Activated naive CD8-positive, alpha-beta T cell treated with anti-CD3 and anti-CD28 coated beads, Interleukin-2, amount 50 U/mL, for 16 hours (primary cell): ENCODE measurements at places on chromosomes 6 and 20.

DNA sequence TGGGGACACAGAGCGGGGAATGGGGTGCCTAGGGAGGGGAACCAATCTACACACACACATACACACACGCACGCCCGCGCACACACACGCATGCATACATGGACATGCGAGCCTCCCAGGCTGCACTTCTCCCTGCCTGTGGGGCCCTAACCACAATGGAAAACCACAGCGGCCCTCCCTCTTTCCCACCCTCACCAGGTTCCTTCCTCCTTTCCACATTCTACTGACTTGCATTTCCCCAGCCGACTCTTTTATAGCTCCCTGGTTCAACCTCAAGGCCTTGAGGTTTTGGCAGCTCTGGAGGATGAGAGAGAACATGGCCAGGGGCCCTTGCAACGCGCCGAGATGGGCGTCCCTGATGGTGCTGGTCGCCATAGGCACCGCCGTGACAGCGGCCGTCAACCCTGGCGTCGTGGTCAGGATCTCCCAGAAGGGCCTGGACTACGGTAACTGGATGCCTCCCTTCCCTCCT is at the start of gene BPI:
Gene BPI (plus strand): TSS at position 249 of the 472 bp plus-strand sequence. CDS start 68 bp downstream, at position 317.
- DNase-seq, result no peak

DNA sequence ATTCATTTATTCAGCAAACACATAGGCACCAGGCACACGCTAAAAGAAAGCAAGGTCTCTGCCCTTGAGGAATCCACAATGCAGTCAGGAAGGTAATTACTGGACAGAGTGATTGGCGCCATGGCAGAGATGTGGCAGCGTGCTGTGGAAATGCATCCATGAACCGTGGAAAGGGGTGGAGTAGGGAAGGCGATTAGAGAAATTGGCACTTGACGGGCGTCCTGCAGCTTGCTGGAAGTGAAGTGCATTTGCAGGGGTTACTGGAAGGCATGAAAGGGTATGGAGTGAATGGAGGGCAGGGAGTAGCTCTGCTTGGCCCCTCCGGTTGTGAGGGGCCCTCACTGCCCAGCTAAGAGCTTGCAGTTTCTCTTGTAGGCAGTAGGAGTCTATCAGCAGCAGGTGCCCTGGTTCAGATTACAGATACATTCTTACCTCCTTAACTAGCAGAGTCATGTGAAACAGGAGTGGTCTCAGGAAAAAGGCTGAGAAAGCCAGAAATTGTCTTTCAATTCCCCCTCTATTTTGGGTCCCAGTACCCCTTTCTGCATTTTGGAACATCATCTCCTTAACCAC is 122.5 kb upstream of the TIAM2 start:
- no peak for DNase-seq

- no peak for DNase-seq
These were observed 17.6 kb upstream of the PYGB start for GRCh38 chr20:25230166-25230831.

- no peak for DNase-seq
These were observed 571 bp upstream of the FOXC1 start for GRCh38 chr6:1609041-1609647.

DNA sequence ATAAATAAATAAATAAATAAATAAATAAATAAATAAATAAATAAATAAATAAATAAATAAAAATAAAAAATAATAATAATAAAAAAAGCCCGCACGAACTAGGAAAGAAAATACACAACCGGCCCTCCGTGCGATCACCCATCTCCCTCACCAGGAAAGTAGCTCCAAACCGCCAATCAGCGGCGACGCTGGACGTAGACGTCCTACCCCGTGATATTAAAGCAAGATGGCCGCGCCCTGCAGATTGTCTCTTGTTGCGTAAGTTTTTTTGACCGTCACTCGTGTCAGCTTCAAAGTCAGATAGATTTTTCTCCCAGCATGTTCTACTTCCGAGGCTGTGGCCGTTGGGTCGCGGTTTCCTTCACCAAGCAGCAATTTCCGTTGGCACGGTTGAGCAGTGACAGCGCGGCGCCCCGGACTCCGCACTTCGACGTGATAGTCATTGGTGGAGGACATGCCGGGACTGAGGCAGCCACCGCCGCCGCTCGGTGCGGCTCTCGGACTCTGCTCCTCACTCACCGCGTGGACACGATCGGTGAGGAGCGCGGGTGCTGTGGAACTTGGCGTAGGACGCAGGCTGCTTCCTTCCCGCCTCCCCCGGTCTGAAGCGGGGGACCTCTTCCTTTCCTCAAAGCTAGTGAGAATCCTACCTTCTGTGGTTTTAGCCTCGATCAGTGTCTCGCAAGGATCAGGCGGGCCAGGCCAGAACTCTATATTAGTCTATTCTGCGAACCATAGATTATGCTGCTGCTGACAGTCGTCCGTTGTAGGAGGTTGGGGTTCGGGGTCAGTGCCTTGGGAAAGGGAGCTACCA is at the start of gene MTO1:
Gene MTO1 (plus strand): TSS at position 201 of the 814 bp plus-strand sequence. CDS start 118 bp downstream, at position 319.
- peak; percentile 60 for DNase-seq

DNA sequence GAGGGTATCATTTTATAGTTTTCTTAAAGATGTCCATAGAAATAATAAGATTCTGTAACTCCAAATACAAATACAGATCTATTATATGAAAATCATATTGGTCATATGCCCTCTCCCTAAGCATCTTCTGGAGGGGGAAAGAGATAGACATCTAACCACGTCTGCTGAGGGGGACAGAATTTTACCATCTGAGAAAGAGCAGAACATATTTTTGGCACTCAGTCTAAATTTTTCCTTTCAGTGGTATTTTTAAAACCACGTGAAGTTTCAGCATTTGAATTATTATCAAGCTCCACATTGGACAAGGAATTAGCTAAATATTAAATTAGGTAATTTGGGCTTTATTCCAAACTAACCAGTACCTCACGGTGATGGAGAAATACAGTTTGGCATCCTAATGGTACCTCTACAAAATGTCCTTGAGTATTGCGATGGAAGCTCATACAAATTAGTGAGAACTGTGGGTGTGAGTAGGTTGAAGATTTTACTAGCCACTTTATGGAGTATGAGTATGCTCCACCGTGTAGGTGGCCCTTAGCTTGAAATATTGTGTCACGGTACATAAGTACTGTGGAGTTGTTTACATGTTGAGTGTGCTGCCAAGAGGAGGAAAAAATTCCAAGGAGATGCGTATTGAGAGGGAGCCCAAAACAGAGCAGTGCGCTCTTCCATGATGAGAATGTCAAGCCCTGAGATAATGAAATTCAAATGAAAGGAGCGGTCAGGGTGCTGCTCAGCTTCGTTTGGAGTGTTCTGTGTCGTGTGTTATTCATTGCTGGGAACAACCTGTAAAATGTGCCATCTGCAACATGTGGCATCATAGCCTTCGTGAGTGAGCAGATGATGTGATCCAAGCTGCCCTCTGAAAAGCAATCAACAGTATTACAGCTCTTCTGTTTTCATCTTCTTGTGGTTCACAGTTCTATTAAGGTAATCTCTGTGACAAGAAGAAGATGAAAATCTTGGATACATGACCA is 48.4 kb upstream of the PHACTR2 start:
- DNase-seq, result no peak

- DNase-seq, result no peak
These were observed 27.6 kb downstream of the PREX1 start for GRCh38 chr20:48800177-48800576.

GRCh38 chr6:160790028-160790792 is 88.2 kb downstream of the PLG start:
- DNase-seq, result no peak

DNA sequence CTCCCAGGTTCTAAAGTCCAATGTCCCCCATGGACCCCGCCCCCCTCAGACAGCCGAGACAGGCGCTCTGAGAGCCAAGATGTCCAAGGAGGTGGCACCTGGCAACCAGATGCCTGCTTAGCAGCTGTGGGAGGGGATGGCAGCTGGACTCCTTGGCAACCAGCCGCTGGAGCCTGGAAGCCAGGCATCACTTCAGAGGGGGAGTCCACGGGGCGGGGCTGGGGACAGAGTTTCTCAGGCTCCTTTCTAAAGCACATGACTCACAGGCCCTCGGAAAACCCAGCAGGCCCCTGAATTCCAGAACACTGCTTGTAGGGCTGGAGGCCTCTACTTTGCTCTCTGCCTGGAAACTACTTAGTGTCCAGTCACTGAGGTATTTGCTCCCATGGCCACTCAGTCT is 51.5 kb downstream of the PREX1 start:
- no peak for DNase-seq

DNA sequence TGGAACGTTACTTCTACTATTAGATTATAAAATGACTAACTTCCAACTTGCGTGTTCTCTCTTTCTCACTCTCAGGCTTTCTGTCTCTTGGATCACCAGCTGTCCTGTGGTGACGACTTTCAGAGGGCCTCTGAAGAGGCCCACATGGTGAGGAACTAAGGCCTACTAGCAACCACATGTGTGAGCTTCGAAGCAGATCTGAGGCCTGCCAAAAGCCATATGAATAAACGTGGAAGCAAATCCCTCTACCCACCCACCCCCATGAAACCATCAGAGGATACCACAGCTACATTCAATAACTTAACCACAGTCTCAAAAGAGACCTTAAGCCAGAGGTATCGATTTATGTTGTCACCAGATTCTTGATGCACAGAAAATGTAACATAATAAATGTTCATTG is 13.5 kb upstream of the BMP5 start:
- DNase-seq, result no peak

GRCh38 chr6:111057074-111057752 is 30.1 kb upstream of the SLC16A10 start:
- DNase-seq, result no peak

DNA sequence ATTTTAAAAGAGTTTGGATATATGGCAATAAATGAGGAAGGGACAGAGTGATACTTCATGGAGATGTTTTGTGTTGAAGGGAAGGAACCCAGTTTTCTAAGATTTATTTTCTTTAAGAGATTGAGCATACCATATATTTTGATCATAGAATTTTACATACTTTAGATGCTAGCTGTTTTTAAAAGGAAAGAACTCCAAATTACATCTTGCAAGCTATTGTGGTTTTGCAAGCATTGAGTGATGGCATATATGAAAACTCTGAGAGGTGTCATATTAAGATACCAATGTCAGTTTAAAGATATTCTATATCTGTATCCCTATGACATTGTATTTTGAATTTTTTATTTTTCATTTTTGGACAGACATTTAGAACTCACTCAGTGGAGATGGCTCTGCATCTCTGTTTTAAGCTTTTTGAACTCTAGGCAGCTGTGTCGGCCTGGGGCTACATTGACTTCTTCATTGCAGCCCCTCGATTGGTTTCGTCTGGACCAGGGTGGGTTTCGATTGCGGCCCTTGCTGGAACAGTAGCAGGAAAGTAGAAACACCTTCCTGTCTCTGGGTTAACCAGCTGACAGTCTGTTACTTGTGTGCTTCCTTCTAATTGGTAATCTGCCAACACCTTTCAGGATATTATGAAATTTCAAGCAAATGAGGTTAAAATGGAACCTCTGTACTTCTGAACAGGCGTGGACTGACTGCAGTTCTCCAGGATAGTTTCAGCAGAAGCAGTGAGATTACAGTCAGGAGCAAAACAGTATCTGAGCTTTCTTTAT is 14.0 kb downstream of the IGF2R start:
- DNase-seq, result no peak

- no peak for DNase-seq
These were observed 69.5 kb upstream of the EPB41L1 start for GRCh38 chr20:36084897-36085613.

GRCh38 chr6:12845224-12846004 is 128.8 kb downstream of the PHACTR1 start:
- DNase-seq, result no peak
